Fibroblast of villous mesenchyme (primary cell): ENCODE measurements at places on chromosomes 4 and X. TPM values are rescaled to one million over a fixed set of nuclear protein-coding genes. Genes with fewer than 3 reads are reported as not detected.

- DNase-seq: no peak
Observed at GRCh38 chrX:109760922-109761250, 27.8 kb upstream of the ACSL4 start.

GRCh38 chr4:102094481-102094880 is 250.8 kb downstream of the SLC39A8 start:
- DNase-seq: no peak

Gene POF1B
- not detected in 2 replicates for total RNA-seq

- DNase-seq: no peak
Observed at GRCh38 chrX:38638952-38639529, 77.7 kb downstream of the TSPAN7 start.

Gene ACSL4
- total RNA-seq: 146 and 171 TPM in 2 replicates

DNA sequence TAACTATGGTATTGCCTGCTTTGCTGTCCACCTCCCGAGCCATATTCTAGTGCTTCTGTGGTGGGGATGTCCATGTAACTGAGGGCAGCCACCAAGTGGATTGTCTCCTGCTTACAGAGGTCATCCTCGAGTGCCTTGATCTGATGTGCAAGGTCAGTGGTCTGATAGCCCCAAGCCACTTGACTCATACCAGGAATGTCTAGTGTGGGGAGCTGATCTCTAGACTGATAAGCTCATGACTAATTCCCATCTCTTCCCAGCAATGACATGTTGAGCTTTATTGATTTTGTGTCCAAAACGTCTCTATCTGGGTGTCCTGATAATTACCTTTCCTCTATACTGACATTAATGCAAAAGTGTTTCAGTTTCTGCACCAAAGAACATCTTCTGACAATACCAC is 168.4 kb upstream of the WDR1 start:
- DNase-seq: no peak

Gene GLUD2
- 1.9 and 3.5 TPM in 2 replicates for total RNA-seq

DNA sequence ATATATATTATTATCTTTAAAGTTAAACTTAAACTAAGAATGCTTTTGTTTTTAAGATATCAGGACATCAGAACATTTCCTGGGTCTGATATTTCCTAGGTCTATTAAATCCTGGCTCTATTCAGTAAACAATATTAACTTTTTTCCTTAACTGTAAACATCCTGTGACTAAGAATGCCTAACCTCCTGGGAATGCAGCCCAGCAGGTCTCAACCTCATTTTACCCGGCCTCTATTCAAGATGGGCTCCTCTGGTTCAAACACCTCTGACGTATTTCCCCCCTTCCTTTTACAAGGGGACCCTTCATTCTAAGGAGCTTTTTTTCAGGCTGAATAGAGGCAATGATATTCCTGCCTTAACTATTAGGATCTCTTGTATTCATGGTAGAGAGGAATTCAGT is 35.8 kb upstream of the DYNLT3 start:
- DNase-seq: peak; percentile 41

- DNase-seq: no peak
Observed at GRCh38 chr4:87327136-87327535, 4.5 kb upstream of the HSD17B13 start.

- DNase-seq: peak; percentile 23
Observed at GRCh38 chrX:40402831-40403533, 177.8 kb upstream of the ATP6AP2 start.

Gene DCAF12L2
- total RNA-seq: under 0.01 TPM in 1 of 2 replicates, not detected in the other
